Cardiac muscle cell (in vitro differentiated cells and primary cell): ENCODE measurements at places on chromosomes 13 and 19.

DNA sequence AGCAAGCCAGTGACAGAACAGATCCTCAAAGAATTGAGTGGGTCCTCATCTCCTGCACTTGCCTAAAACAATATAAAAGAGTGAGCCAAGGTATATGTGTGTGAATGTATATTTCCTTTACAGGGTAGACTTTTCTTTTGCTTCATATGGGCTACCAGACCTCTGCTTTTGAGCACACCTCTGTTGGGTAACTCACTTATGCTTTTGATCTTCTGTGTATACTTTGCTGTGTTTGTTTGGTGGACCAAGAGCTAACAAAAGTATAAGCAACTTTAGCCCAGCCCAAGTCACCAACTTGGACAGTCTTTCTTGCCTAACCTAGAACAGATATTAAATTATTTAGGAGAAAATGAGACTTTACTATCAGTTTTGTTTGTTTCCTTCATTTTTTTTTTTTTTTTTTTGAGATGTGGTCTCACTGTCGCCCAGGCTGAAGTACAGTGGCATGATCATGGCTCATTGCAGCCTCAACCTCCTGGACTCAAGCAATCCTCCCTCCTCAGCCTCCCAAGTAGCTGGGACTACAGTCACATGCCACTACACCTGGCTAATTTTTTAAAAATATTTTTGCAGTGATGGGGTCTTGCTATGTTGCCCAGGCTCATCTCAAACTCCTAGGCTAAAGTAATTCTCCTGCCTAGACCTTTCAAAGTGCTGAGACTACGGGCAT lies 513.1 kb downstream of the DCT start:
- no peak for DNase-seq
- H3K27ac ChIP-seq: no peak overlapping the region
- H3K4me3 ChIP-seq: no peak overlapping the region
- no peaks in the 10 kb centered on the region for H3K27me3 ChIP-seq
- H3K4me1 ChIP-seq: no peaks in the 10 kb centered on the region

GRCh38 chr13:109331898-109332297 lies 454.5 kb downstream of the IRS2 start:
- H3K36me3 ChIP-seq: no peaks in the 10 kb centered on the region
- no peaks in the 10 kb centered on the region for H3K27me3 ChIP-seq
- H3K4me3 ChIP-seq: no peak overlapping the region
- no peaks in the 10 kb centered on the region for H3K4me1 ChIP-seq

- H3K36me3 ChIP-seq: peaks cover 12% of the 10 kb centered on the region
- H3K27me3 ChIP-seq: no peaks in the 10 kb centered on the region
- H3K4me1 ChIP-seq: no peaks in the 10 kb centered on the region
- H3K27ac ChIP-seq: no peak overlapping the region
- no peak overlapping the region for H3K4me3 ChIP-seq
- no peak for DNase-seq
Measured at GRCh38 chr19:43560687-43561086, 14.6 kb downstream of the XRCC1 start.

DNA sequence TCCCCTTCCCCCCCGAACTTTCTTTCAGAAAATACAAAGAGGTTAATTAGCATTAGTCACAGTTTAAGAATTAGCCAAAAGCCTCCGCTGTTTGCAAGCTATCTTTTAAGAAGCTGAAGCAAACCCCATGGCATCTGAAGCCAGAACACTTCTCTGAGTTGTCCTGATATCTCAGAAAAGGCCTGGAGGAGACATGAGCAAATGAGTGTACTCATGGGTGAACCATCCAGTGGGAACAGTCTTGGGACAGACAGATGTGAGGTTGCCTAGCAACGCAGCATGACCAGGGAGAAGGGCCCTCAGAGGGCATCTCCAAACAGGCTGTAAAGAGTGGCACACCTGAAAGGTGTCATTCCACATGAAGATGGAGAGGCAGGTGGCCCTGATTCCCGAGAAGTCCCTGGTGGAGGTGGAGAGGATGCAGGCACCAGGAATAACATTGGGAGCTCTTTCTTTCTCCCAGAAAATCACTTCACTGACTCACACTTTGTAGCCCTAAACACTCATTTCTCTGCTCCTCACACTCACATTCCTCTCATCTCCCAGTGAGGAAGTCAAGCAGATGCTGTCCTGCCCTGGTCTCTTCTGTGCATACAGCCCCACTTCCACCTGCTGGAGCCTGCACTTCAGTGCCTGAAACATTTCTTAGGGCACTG lies 87.0 kb upstream of the TSHZ3 start:
- peak; percentile 48 for DNase-seq
- H3K4me1 ChIP-seq: no peaks in the 10 kb centered on the region
- H3K27ac ChIP-seq: no peak overlapping the region
- H3K27me3 ChIP-seq: peaks cover 4% of the 10 kb centered on the region

GRCh38 chr13:55160867-55161266 lies 1979.9 kb upstream of the PRR20A start:
- no peaks in the 10 kb centered on the region for H3K27me3 ChIP-seq
- H3K4me1 ChIP-seq: no peaks in the 10 kb centered on the region
- H3K27ac ChIP-seq: no peak overlapping the region
- H3K4me3 ChIP-seq: no peak overlapping the region
- DNase-seq: no peak
